ENCODE measurements at places on chromosomes 1 and 21.

DNA sequence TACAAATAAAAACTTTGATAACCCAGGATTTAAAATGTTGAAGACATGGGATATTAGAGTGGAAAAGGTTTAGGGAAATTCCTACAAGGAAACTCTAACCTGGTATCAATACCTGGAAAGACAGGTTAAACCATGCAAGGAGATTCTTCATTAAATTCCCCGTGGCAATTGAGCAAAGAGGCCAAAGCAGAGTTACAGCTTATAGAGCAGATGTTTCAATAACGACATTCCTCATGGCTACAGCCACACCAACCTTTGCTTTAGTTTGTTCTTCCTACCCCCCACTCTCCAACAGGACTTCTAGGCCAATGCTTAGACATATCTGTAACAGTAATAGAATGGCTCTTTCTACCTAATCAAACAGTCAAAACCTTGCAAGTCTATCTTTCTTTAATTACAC is 271.3 kb downstream of the COL11A1 start:
- DNase-seq, result no peak

GRCh38 chr1:208803011-208803811 is 559.0 kb upstream of the PLXNA2 start:
- DNase-seq, result no peak

DNA sequence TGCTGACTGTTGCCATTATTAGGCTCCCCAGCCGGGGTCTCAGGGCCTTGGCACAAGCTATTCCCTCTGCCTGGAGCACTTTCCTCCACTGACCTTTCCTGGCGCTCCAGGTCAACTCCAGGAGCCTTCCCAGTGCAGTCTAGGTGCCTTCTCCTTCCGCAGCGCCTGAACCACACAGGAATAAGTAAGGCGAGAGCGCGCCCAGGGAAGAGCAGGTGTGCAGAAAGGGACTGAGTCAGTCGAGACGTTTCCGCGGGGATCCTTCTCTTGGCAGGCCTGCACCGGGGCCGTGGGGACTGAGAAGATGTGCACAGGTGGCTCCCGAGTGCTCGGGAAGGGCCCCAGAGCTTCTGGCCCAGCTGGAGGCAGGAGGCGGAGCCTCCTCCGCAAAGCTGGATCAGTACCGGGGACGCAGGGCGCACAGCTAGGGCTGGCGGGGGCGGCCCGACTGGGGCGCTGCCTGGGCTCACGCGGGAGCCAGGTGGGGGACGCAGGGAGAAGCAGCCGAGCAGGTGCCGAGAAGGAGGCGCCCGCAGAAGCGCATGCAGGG is 765 bp upstream of the BMP8A start:
- DNase-seq, result no peak

DNA sequence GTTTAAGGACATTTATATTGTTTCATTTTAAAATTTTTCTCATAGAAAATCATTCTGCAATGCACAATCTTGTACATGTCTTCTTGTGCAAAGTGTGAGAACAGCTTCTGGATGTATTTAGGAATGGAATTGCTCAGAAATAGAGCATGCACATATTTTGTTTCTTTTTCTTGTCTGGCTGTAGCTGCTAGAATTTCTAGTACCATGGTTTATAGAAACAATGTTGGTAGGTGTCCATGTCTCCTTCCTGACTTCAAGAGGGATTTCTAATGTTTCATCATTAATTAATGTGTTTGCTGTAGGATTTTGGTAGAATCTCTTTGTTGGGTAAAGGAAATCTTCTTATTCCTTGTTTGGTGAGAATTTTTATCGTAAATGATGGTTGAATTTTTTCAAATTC is 99.0 kb downstream of the RYR2 start:
- DNase-seq, result no peak

DNA sequence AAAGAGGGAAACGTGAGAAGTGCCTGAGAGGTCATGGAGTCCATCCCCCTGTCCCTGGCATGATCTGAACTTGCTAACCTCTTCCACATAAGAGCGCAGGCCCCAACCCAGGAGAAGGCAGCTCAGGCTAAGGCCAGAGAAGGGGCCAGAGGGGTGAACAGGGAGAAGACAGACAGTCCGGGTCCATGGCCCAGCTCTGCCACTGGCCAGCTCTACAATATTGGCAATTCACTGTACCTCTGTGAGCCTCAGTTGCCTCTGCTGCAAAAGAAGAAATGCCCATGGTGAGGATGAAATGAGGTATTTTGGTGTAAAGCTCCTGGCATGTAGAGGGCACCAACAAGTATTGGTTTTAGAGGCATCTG is 72.3 kb downstream of the CAMK2N1 start:
- no peak for DNase-seq

DNA sequence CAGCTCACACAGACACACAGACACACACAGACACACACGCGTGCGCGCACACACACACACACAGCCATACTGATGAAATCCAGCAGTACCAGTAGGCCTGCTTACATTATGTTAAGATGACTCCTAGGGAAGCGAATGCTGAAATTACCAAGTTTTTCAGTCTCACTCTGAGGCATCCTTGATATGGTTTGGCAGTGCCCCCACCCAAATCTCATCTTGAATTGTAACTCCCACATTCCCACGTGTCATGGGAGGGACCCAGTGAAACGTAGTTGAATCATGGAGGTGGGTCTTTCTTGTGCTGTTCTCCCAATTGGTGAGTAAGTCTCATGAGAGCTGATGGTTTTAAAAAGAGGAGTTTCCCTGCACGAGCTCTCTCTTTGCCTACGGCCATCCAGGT is 64.1 kb downstream of the TIAM1 start:
- DNase-seq, result no peak
